ENCODE measurements at places on chromosomes 7 and 10.
A peak's percentile ranks its signal among the peaks of the same experiment; 100 is the strongest.

- DNase-seq: no peak
Observed at GRCh38 chr10:32947586-32947985, 10.4 kb downstream of the ITGB1 start.

DNA sequence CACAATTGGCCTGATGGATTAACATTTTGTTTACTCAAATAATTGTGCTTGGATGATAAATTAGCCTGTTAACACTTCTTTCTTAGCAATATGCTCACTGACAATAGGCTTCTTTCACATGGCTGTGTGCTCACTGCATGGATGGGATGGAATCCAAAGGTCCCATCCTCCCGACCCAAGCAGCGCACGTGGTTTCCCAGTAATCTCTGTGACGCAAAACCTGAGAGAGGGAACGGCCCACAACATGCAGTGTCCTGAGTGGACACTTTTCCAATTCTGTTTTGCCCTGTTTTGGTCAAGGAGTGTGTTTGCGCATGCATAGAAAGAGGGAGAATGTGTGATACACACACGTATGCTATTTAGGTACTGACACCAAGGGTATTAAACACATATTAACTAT, 42.1 kb upstream of the RASGEF1A start:
- DNase-seq: no peak

- DNase-seq: no peak
Observed at GRCh38 chr7:135960709-135961451, 16.3 kb downstream of the MTPN start.

- DNase-seq: no peak
Observed at GRCh38 chr7:107035446-107035845, 9.1 kb upstream of the PRKAR2B start.

DNA sequence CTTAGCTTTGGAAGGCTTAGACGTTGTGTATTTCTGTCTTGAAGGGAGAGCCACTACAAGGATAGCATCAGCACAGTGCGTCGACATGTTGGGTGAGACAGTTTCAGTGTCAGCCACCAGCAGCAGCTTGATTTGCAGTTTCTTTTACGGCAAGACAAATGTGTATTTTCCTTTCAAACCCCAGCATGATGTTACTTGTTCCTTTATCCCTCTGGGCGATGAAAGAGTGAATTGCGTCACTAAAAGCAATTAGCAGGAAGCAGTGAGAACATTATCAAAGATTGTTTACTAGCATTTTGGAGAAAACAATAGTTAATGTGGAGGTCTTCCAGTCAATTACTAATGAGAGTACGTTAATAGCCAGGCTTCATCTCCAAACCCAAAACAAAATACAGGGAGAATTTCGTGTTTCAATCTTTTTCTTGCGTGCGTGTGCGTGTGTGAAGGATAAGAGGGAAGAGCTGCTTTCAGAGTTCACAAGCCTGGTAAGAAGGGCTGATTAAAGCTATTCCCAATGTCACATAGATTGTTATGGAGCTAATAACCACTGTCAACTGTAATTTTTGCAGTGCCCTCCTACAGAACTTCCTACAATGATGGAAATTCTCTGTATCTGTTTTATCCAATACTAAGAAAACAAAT, 157.1 kb upstream of the AOAH start:
- DNase-seq: no peak

DNA sequence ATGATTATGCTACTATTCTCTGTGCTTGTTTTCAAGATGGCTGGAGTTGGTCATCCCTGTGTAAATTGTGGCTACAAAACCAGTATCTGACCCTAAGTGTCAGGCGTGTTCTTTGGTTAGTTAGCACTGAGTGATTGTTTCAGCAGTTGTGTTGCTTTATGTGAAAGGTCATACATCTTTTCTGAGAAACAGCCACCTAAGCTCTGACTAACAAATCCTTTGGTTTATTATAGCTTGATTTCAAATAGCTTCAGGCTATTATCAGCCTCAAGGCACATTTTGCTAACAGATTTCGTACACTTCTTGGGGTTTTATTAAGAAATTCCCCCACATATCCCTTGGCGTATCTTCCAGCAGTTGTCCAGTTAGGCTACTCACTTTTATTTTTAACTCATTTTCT, 4.8 kb upstream of the ADRB1 start:
- DNase-seq: no peak

GRCh38 chr7:50684011-50684712, 98.5 kb downstream of the GRB10 start:
- no peak for DNase-seq

- DNase-seq: no peak
Observed at GRCh38 chr7:519484-520390, at the start of gene PDGFA. Gene PDGFA (minus strand): TSS chr7:519846. CDS start chr7:519001, 845 bp downstream.

DNA sequence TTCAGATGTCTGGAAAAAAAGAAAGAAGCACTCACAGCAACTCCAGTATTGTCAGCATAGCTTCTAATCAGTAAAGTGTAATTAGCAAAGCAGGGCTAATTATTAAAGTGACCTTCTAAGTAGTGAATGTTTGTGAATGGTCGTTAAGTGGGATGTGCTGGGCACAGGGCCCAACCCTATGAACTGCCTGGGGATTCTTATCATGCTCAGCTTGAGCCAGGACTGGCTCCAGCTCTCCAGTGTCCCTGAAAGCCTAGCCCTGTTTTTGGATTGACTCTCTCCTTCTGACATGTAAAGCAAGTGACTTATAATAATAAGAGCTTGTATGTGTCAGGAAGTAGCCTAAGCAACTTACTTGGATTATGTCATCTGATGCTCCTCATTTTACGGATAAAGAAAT, 9.5 kb upstream of the TBX20 start:
- no peak for DNase-seq

GRCh38 chr10:34739915-34740314, 75.2 kb downstream of the PARD3 start:
- DNase-seq: peak; percentile 90

GRCh38 chr7:36281945-36282717, 107.5 kb upstream of the ANLN start:
- DNase-seq: no peak

DNA sequence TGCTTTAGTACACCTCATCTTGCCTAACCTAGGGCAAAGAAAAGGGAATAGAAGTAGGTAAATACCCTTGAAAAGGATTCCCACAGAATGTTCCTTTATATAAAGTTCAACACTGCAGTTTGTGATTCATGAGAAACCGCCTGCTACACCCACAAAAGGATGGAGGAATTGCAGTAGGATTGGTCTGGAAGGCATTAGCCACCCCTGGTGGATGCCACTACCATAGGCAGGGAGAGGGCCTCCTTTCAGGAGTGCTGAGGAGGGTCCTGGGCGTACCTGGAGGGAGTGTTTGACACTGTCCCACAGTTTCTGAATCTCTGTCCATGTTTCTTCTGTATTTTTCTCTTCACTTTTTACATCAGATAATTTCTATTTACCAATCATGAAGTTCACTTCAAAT, 221.8 kb upstream of the TMEM72 start:
- DNase-seq: no peak

- DNase-seq: no peak
Observed at GRCh38 chr7:6423942-6424701, 23.6 kb downstream of the DAGLB start.

- DNase-seq: no peak
Observed at GRCh38 chr10:103558911-103559310, 65.4 kb downstream of the NEURL1 start.

DNA sequence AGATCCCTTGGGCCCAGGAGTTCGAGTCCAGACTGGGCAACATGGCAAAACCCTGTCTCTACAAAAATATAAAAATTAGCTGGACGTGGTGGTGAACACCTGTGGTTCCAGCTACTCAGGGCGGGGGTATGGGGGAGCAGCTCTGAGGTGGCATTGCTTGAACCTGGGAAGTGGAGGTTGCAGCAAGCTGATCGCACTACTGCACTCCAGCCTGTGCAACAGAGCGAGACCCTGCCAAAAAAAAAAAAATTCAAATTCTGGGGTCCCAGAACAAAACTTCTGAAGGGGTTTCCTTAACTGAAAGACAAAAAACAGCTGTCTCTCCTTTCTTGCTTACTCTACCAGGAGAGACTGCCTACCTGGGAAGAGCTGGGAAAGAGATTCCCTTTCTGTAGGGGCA, 27.0 kb downstream of the DNMBP start:
- DNase-seq: no peak

GRCh38 chr10:55203319-55203718, 402.3 kb upstream of the PCDH15 start:
- no peak for DNase-seq

DNA sequence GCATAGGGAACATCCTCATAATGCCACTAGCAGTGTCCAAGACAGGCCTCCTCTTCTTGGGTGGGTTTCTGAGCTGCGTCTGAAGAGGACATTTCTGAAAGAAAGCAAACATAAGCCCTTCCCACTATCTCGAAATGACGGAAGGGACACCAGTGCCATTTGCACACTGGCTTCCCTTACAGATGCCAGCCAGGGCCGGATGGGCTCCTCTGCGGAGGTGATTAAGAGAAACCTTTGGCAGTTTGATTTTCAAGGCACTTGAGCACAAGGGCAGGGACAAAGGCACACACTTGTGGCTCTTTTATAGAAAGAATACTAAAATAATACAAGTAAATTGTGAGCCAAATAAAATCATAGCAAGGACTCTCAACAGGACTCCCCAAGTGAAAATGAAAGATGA, 106.6 kb upstream of the CELF2 start:
- DNase-seq: no peak

GRCh38 chr10:47306387-47307210, 6.6 kb downstream of the GDF10 start:
- DNase-seq: no peak

- DNase-seq: no peak
Observed at GRCh38 chr7:150631084-150631826, 930 bp downstream of the GIMAP6 start.

DNA sequence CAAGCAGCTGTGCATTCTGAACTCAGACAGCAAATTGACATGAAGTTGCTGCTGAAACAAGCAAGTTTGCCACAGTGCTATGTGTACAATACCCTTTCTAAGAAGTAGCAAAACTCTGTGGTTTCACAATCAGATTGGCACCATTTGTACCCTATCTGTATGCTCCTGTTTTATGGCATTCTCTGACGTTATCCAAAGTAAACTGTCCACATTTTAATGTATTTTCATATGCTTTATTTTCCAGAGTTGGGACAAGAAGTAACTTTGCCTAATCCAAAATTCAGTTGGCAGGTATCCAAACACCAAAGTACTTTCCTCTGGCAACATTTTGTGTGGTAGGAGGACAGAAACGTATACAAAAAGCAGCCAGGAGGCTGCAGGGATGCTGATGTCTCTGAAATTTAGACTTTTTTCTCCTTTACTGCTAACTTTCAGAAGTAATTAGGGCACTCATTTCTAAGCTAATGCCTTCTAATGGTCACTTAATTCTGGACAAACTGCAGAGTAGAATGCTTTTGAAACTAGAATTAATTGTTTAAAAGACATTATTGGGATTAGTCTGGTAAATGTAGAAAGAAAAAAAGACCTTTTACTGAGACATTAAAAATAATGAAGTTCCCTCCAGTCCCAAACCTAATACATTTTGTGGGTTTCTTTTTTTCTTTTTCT, 414.7 kb upstream of the NRP1 start:
- no peak for DNase-seq

DNA sequence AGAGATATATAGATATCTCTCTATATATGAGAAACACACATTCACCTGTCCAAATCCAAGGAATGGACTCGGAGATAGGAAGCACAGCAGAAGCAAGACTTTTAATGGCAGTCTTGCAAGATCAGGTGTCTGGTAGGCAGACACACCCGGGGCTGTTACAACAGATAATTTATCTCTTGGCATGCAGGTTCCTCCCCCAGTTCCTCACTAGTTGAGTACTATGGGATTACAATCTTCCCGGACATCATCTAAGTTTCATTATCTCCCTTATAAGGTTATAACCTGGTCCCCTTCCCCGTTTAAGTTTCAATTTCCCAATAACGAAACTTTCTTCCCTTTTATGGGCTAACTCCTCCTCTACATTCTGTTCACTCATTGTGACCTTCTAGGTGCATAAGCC, 399.3 kb downstream of the PPP1R3A start:
- DNase-seq: no peak

- no peak for DNase-seq
Observed at GRCh38 chr10:5524641-5525560, at the start of gene CALML3. Gene CALML3 (plus strand): TSS chr10:5524961. CDS start chr10:5525086, 125 bp downstream.

DNA sequence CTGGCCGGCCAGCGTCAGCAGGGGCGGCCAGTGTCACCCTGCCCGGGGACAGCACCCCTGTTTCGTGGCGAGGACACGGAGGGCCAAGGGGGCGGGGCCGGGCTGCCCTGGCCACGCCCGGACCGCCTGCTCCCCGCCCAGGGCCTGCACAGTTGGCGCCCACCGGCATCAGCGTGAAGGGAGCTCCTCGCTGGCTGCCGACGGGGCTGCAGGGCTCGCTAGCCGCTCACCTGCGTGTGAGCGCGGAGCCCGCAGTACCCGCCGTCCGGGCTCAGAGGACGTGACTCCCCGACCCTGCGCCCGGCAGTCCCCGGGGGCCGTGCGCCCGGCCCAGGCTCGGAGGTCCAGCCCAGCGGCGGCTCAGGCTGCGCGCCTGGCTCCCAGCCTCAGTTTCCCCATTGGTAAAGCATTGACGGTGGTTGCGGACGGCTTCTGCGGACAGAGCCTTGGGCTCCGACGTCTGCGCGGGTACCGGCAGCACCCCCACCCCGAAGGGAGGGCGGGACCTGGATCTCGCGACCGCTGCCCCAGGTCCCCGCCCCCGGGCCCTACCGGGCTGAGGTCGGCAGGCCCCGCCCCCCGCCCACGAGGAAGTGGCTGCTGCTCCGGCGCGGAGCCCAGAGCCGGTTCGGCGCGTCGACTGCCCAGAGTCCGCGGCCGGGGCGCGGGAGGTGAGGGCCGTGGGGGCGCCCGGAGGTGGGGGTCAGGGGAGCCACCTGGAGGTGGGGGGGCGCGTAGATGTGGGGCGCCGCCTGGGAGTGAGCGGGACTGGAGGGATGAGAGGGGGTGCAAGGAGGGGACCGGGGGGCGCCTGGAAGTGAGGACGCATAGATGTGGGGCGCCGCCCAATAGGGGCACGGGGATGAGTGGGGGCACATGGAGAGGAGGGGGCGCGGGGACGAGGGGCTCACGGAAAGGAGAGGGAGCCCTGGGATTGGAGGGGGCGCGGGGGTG, at the start of gene ARPC1B:
Gene ARPC1B, plus strand, starts transcription at position 620 of the 954 bp plus-strand sequence. CDS start 10,985 bp downstream, outside the sequence.
- no peak for DNase-seq

- DNase-seq: no peak
Observed at GRCh38 chr7:47416492-47417480, 165.1 kb downstream of the TNS3 start.

- DNase-seq: no peak
Observed at GRCh38 chr7:16603633-16604032, 41.9 kb downstream of the ANKMY2 start.

GRCh38 chr10:45274364-45274763, 41.0 kb downstream of the OR13A1 start:
- DNase-seq: no peak

- DNase-seq: no peak
Observed at GRCh38 chr10:17066000-17066399, 63.6 kb downstream of the CUBN start.

GRCh38 chr10:101351017-101351416, 2.9 kb upstream of the BTRC start:
- no peak for DNase-seq

GRCh38 chr10:114492351-114493037, 88.2 kb upstream of the AFAP1L2 start:
- no peak for DNase-seq
